Lung (tissue), 17 donors: ENCODE measurements at places on chromosomes 1 and 21. TPM values are rescaled to one million over a fixed set of nuclear protein-coding genes. Genes with fewer than 3 reads are reported as not detected.

The FAM177B gene
- 0.54 TPM for total RNA-seq

The IVL gene
- not detected for total RNA-seq

The SPOCD1 gene
- 15.7 TPM for total RNA-seq

DNA sequence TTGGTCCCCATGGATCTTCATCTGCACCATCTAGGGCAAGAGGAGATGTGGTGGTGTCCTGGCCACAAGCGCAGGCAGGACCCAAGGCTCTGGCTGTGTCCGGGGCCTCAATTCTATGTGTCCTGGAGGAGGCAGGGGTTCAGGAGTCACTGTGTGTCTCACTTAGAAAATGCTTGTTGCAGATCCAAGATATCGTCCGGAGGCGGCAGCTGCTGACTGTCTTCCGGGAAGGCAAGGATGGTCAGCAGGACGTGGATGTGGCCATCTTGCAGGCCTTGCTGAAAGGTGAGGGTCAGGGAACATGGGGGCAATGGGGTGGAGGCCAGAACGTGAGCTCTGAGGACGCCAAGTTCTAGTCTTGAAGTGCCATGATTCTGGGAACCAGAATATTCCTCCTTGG is 29.1 kb downstream of the TRPM2 start:
- no peak for DNase-seq

- no peak for DNase-seq
These were observed 35.5 kb downstream of the CAPN2 start for GRCh38 chr1:223747838-223748335.

- no peak for DNase-seq
These were observed 2.7 kb downstream of the HMGN1 start for GRCh38 chr21:39346206-39346605.
